ENCODE measurements at places on chromosomes 12 and 14. TPM values are rescaled to one million over a fixed set of nuclear protein-coding genes. Genes with fewer than 3 reads are reported as not detected.

The CCND2 gene
- total RNA-seq = 163 TPM

The MYO1H gene
- total RNA-seq = not detected

The CACNA2D4 gene
- 10.5 TPM for total RNA-seq

The FKBP3 gene
- total RNA-seq = 36.0 TPM

The POTEG gene
- total RNA-seq = not detected

The EPYC gene
- not detected for total RNA-seq

The KRT8 gene
- total RNA-seq = 0.63 TPM

The KRT5 gene
- 0.81 TPM for total RNA-seq

- no peak for DNase-seq
Measured at GRCh38 chr14:92969430-92969829, 46.5 kb downstream of the CHGA start.

- DNase-seq = no peak
Measured at GRCh38 chr14:100051103-100051502, 14.1 kb upstream of the EVL start.

- no peak for DNase-seq
Measured at GRCh38 chr14:50022661-50023060, 93.7 kb downstream of the VCPKMT start.

- DNase-seq = no peak
Measured at GRCh38 chr12:15979096-15980092, 68.3 kb downstream of the DERA start.

GRCh38 chr12:58580095-58580494 lies 340.2 kb downstream of the LRIG3 start:
- DNase-seq = no peak

- no peak for DNase-seq
Measured at GRCh38 chr14:41607966-41608663, 1.4 kb downstream of the LRFN5 start.

DNA sequence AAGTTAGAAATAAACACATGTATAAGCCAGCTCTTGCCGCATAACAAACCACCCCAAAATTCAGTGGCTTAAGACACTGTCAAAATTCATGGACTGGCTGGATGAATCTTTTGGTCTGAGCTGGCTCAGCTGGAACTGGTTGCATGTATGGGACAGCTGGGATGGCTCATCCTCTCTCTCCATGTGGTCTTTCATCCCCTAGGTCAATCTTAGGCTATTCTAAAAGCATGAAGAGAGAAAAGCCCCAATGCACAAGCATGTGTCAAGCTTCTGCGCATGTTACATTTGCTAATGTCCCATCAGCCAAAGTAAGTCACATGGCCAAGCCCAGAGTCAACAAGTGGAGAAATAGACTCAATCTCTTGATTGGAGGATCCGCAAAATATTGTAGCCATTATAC lies 71.0 kb downstream of the DRAM1 start:
- no peak for DNase-seq

GRCh38 chr12:80059875-80060274 lies 39.5 kb upstream of the OTOGL start:
- no peak for DNase-seq

DNA sequence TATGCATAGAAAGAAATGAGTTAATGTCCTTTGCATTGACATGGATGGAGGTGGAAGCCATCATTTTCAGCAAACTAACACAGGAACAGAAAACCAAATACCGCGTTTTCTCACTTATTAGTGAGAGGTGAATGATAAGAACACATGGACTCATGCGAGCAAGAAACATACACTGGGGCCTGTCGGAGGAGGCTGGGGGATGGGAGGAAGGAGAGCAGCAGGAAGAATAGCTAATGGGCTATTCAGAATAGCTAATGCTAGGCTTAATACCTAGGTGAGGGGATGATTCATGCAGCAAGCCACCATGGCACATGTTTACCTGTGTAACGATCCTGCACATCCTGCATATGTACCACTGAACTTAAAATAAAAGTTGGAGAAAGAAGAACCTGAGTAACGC lies 29.1 kb upstream of the SYT1 start:
- DNase-seq = no peak

- no peak for DNase-seq
Measured at GRCh38 chr12:53652366-53652765, 23.5 kb downstream of the ATP5MC2 start.

- no peak for DNase-seq
Measured at GRCh38 chr14:89461256-89461655, 44.2 kb upstream of the FOXN3 start.

GRCh38 chr12:31019561-31019960 lies 54.1 kb upstream of the DDX11 start:
- no peak for DNase-seq

- DNase-seq = no peak
Measured at GRCh38 chr14:37546621-37547447, 48.2 kb downstream of the FOXA1 start.

DNA sequence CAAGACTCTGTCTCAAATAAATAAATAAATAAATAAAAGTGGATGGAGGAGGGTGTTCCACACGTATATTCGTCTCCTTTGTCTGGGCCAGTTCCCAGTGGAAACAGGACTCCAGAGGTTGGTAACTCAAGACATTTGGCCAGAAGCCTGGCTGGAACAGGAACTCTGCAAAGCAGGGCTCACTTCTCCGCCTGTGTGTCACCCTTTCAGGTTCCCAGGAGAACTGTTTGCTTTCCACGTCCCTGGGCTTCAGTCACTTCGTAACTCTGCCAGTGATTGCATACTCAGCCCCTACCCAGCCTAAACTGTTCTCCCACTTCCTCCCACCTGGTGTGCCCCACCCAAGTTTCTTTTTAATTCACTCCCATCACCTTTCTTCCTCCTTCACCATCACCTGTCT lies 7.0 kb upstream of the UBE2N start:
- DNase-seq = no peak

- no peak for DNase-seq
Measured at GRCh38 chr12:70837026-70837425, 83.5 kb downstream of the PTPRR start.
